ENCODE measurements at places on chromosomes 6 and 20.

DNA sequence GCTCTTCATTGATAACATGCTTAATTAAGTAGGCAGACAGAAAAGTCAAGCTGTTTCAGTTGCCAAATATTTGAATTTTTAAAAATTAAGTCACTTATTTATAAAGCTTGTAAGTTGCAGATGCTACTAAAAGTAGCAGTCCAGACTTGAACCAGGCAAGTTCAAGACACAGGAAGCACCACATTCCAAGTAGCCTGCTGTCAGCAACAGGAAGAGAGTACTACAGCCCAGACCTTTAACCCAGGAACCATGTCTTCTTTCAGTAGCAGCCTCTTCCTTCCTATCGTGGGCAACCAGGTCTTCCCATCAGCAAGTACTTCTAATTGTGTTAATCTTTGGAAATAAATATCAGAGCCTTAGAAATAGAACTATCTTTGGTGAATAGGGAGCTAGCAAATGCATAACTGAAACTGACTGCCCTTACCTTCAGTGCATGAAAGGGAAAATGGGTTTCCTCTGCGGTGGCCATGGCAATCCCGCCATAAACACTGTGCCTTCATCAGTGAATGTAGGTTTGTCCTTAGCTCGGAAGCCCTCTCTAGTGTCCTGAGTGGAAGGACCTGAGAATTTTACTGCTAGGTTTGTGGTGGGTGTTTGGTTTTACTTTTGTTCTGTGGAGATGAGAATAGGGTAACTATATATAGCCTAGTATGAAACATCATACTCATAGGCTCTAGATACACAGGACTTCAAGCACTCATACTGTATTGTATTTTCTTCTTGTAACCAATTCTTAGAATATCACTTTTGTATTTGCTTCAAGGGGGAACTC is 95.6 kb downstream of the SYCP2 start:
- no peak for DNase-seq

DNA sequence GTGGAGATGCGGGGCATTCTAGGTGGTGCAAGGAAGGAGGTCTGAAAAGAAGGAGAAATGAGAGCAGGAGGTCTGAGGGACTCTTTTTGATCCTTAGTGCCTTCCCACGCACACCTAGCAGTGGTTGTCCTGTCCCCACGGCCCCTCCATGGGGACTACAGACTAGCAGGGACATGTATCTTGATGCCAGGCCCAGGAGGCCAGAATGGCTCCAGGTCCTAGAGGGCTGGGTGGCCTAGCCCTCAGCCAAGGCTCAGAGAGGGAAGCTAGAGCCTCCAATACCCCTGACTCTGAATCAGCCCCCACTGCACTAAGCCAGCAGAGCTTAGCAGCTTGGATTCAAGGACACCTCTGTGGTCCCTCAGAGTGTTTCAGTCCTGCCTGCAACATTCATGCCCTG is 16.7 kb upstream of the BLCAP start:
- DNase-seq: no peak

GRCh38 chr6:82995066-82995465 is 70.6 kb downstream of the UBE3D start:
- no peak for DNase-seq

- no peak for DNase-seq
Observed at GRCh38 chr20:52031563-52032303, 159.8 kb downstream of the ZFP64 start.

DNA sequence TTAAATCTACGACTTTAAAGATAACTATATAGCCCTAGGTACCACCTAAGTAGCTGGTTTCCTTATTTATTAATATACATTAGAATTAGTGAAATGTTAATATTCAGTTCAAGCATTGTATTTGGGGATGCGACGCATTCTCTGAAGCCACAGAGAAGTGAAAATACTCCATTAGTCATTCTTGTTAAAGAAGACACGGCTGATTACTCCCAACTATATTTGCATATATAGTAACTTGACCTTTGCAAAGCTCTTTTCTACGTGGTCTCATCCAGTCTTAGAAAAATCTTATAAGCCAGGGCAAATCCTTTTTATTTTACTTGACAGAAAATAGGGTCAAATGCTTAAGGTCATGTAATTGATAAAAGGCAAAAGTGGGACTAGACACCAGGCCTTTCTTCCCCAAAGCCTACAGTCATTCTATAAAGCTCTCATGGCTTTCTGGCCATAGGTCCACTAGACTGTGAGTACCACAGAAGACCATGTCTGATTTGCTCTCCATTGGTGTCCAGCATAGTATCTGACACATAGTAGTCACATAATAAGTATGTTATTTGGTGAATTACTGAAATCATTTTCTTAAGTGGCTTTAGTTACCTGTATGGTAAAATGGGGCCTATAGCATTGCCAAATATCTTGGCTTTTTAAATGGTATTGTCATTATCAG is 11.3 kb downstream of the ZHX3 start:
- no peak for DNase-seq

DNA sequence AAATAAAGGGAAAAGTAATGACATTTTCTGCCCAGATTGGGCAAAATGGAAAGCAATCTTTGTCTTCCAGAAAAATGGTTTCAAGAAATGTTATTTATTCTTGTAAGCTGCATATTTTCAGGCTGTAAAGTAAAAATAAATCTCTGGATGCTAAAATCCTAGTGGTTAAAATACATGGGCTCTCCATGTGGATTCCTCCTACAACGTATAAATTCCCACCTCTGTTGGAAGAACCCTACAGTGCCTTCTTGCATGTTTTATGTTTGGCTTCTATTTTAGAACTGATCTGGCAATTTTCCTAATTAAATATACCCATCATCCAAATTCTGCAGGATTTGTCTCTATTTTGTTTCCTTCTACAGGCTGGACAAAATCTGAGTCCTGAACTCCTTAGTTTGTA is 528.9 kb downstream of the COL12A1 start:
- DNase-seq: no peak

DNA sequence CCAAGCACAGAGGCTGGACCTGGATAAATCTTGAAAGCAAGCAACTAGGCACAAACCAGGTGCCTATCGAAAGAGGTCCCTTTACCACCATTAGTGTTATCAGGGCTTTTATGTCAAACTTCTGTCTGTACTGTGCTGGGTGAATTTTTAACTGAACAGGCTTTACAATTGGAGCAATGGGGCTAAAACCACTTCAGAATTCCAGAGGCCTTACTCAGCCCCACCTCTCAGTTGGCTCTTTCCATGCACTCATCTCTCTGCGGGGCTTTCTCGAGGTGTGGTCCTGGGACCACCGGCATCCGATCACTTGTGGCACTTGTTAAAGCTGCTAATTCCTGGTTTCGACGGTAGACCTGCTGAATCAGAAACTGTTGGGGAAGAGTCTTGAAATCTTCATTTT is 232.5 kb downstream of the SOX4 start:
- DNase-seq: no peak

- no peak for DNase-seq
Observed at GRCh38 chr6:148218542-148219258, 123.9 kb upstream of the SASH1 start.

DNA sequence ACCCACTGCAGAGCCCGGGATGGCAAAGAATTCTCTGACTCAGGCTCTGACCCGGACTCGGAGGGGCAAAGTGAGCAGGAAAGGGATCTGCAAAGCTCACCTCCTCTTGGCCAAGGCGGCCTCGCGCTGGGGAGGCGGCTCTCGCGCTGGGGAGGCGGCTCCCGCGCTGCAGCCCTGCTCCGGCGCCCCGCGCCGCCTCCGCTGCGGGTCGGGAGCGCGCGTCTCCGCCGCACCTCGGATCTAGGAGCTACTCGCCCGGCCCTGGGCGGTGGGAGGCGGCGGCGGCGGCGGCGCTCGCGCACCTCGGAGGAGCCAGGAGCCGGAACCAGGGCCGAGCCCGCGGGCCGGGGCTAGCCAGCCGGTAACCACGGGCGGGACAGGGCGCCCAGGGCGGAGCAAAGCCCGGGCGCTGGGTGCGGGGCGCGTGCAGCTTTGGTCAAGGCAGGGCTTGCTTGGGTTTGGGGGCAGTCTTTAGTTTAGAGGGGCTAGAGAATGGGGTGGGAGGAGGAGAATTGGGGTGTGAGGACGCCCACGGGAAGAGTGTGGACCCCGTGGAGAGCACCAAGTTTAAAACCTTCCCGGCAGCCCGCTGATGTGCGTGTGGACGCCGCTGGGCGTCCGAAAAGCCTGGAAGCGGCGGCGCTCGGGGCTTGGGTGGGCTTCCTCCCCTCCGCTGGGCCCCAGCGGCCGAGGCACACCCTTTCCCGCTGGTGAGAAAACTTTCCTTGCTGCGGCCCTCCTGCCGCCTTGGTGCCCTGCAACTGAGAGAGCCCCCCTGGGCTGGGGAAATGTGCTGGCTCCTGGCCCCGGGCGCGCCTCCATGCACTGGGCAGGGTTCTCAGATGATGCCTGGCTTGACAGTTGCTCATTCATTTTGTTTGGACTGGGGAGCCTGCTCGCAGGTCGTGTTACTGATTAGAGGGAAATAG is at the start of gene MRAP2:
Gene MRAP2, plus strand, starts transcription at position 250 of the 929 bp plus-strand sequence. CDS start 21,547 bp downstream, outside the sequence.
- no peak for DNase-seq

- no peak for DNase-seq
Observed at GRCh38 chr6:11445146-11445545, 92.4 kb upstream of the TMEM170B start.

DNA sequence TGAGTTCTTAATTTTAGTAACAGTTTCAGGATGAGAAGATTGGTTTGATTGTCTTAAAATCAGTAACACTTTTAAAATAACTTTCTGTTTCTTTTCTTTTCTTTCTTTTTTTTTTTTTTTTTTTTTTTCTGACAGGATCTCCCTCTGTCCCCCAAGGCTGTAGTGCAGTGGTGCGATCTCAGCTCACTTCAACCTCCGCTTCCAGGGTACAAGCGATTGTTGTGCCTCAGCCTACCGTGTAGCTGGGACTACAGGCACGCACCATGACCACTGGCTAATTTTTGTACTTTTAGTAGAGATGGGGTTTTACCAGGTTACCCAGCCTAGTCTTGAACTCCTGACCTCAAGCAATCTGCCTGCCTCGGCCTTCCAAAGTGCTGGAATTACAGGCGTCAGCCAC is 33.7 kb upstream of the KCNQ5 start:
- DNase-seq: no peak

GRCh38 chr6:138454981-138455706 is 44.1 kb downstream of the NHSL1 start:
- DNase-seq: no peak

DNA sequence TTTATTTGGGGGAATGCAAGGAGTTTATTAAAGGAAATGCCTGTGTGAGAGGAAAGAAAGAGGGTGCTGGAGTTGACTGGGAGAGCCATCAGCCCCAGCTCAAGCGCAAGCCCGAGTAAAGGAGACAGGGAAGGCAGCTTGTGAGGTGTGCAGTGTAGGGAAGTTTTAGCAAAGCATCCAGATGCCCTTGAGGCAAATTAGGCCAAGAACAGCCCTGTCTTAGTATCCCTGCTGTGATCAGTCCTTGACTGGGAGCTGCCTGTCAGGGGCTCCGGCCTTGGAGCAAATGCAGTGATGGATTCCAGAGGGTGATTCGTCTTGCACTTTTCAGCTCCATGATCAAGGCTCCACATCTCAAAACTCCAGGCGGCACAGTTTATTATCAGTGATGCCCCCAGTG is 561.7 kb downstream of the KIF16B start:
- no peak for DNase-seq

- no peak for DNase-seq
Observed at GRCh38 chr6:33190504-33191107, 1.7 kb downstream of the COL11A2 start.

Data from hematopoietic multipotent progenitor cell treated with erythropoietin and hydrocortisone succinate and interleukin-3 and kit ligand, for 17 days (in vitro differentiated cells).